ENCODE measurements at places on chromosomes 13 and 19. TPM values are rescaled to one million over a fixed set of nuclear protein-coding genes. Genes with fewer than 3 reads are reported as not detected.
A peak's percentile ranks its signal among the peaks of the same experiment; 100 is the strongest.

Gene RFPL4A
- total RNA-seq: not detected

Gene ZNF835
- total RNA-seq: 0.73 TPM

Gene KLK10
- total RNA-seq: not detected

Gene RFXANK
- total RNA-seq: 114 TPM

DNA sequence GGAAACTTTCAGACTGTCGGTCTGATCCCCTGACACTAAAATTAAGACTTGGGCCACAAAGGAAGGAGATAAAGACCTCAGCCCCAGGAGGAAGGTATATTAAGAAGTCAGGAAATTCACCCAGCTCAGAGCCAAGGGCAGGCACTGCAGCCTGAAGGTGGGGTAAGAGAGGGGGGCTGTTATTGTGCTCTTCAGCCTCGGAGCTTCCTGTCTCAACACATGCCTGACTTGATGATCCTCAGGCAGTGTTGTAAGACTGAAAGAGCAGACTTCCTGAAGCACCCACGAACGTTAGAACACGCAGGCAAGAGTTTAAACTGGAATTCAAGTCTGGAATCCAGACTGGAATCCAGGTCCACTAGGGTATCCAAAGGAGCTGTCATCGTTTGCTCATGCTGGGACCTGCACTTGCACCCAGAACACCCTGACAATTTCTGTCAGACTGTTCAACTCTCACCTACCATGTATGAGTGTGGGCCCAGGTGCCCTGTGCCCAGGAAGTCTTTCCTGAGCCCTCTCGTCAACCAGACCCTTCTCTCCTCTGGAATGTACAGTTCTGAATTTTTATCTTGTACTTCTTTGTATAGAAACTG is 10.7 kb upstream of the FLT1 start:
- DNase-seq: no peak
- no peak overlapping the region for H3K27ac ChIP-seq
- no peaks in the 10 kb centered on the region for H3K27me3 ChIP-seq
- no peaks in the 10 kb centered on the region for H3K4me1 ChIP-seq
- H3K36me3 ChIP-seq: no peaks in the 10 kb centered on the region

- DNase-seq: no peak
- no peaks in the 10 kb centered on the region for H3K4me1 ChIP-seq
- H3K27ac ChIP-seq: no peak overlapping the region
- H3K36me3 ChIP-seq: no peaks in the 10 kb centered on the region
Observed at GRCh38 chr19:2700660-2701360, 1.7 kb downstream of the GNG7 start.

DNA sequence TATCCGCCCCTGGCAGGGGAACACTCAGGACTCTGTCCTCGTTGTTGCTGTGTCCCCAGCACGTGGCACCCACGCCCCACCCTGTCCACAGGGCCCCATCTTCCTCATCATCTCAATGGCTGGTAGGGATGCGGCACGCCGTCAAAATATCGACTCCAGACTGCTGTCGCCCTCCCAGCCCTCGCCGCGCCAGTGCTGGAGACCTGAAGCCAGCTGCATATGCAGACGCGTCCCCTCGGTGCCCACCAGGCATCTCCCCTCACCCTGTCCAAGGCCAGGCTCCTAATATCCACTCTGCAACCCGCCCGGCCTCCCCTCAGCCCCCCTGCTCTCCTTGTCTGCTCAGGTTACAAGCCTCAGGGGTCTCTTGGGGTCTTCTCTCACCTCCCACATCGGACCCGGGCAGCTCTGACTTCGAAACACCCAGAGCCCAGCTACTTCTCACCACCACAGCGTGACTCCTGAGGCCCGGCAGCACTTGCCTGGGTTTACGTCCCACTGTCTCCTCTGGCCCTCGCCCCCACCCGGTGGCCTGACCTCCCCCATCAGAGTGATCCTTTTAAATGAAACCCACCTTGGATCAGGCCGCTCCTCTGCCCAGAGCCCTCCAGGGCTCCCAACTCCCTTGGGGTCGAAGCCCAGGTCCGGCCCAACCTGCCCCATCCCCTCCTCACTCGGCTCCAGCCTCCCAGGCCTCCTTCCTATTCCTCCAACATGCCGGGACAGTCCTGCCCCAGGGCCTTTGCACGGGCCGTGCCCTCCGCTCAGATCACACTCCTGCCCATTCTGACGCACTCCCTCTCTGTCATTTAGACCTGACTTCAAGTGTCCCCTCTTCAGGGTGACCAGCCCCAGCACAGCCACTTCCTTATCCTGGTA is 12.5 kb downstream of the PLIN4 start:
- H3K27me3 ChIP-seq: no peaks in the 10 kb centered on the region
- H3K27ac ChIP-seq: no peak overlapping the region
- no peak overlapping the region for H3K4me3 ChIP-seq

- H3K4me1 ChIP-seq: no peaks in the 10 kb centered on the region
- H3K36me3 ChIP-seq: no peaks in the 10 kb centered on the region
- no peaks in the 10 kb centered on the region for H3K27me3 ChIP-seq
- no peak overlapping the region for H3K4me3 ChIP-seq
- H3K27ac ChIP-seq: no peak overlapping the region
- no peak for DNase-seq
Observed at GRCh38 chr13:44052780-44053184, 173.1 kb downstream of the LACC1 start.

DNA sequence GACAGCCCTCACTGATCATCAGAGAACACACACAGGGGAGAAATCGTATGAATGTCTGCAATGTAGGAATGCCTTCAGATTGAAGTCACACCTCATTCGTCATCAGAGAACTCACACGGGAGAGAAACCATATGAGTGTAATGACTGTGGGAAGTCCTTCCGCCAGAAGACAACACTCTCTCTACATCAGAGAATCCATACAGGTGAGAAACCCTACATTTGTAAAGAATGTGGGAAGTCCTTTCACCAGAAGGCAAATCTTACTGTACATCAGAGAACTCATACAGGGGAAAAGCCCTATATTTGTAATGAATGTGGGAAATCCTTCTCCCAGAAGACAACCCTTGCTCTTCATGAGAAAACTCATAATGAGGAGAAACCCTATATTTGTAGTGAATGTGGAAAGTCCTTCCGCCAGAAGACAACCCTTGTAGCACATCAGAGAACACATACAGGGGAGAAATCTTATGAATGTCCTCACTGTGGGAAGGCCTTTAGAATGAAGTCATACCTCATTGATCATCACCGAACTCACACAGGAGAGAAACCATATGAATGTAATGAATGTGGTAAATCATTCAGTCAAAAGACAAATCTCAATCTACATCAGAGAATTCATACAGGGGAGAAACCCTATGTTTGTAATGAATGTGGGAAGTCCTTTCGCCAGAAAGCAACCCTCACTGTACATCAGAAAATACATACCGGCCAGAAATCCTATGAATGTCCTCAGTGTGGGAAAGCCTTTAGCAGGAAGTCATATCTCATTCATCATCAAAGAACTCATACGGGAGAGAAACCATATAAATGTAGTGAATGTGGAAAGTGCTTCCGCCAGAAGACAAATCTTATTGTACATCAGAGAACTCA is 32.5 kb downstream of the ZNF567 start:
- H3K36me3 ChIP-seq: peaks cover 48% of the 10 kb centered on the region
- no peak for DNase-seq
- no peak overlapping the region for H3K27ac ChIP-seq
- H3K4me3 ChIP-seq: peak overlapping the region; percentile 11
- H3K4me1 ChIP-seq: no peaks in the 10 kb centered on the region
- H3K27me3 ChIP-seq: no peaks in the 10 kb centered on the region

- H3K27me3 ChIP-seq: no peaks in the 10 kb centered on the region
- H3K36me3 ChIP-seq: no peaks in the 10 kb centered on the region
- H3K4me3 ChIP-seq: no peak overlapping the region
- peaks cover 8% of the 10 kb centered on the region for H3K4me1 ChIP-seq
Observed at GRCh38 chr19:18336121-18336520, 4.3 kb upstream of the PGPEP1 start.

DNA sequence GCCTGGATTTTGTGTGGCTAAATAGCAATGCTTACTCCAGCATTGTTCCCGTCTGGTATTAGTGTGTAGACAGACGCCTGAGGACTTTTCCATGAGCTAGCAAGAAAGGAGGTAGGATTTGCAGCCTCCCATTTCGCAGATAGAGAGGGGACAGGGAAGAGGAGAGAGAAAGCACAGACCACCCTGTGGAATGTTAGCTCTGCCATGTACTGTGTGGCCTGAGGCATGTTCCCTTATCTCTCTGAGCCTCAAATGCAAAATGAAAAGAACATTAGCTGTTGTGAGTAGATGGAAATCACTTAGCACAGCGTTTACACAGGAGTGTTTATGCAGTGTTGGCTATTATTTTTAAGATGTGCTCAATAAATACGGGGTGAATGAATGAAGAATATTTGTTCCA is 45.5 kb downstream of the OLFM4 start:
- no peak overlapping the region for H3K27ac ChIP-seq
- no peaks in the 10 kb centered on the region for H3K36me3 ChIP-seq
- H3K27me3 ChIP-seq: no peaks in the 10 kb centered on the region
- H3K4me3 ChIP-seq: no peak overlapping the region

DNA sequence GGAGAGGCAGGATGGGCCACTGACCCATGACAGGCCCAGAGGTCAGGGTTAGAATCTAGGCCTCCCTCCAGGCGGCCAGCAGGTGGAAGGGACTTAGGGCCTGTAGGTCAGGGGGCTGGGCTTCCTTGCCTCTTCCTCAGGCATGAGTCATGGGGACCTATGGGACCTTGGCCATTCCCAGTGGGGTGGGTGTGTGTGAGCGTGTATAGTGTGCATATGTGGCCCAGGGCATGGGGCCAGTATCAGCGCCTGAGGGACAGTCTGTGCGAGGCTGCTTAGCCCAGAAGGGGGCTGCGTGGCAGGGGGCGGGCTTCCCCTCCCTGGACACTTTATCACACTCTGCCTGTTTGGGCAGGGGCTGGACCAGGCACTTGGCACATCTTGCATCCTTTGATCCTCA is 13.3 kb downstream of the KCTD15 start:
- H3K36me3 ChIP-seq: no peaks in the 10 kb centered on the region
- H3K4me1 ChIP-seq: no peaks in the 10 kb centered on the region
- no peak overlapping the region for H3K27ac ChIP-seq

DNA sequence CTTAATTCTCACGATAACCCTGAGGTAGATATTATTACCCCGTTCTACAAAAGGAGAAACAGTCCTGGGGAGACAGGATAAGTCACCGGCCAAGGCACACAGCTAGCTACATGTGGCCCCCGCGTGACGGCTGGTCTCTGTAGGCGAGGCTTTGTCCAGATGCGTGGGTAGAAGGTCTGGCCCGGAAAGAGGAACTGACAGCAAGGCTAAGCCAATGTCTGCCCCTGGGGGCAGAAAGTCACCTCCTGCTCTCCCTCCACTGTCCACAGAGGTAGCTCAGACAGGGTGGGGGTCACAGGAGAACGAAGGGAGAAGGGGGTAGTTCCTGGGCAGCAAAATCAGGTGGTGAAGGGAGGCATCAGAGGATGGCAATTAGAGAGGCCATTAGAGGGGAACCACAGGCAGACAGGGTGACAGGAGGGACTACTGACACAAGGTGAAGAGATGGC is 1.8 kb downstream of the APOC4 start:
- DNase-seq: no peak
- H3K27ac ChIP-seq: no peak overlapping the region
- H3K27me3 ChIP-seq: no peaks in the 10 kb centered on the region
- no peaks in the 10 kb centered on the region for H3K36me3 ChIP-seq
- H3K4me1 ChIP-seq: no peaks in the 10 kb centered on the region
- no peak overlapping the region for H3K4me3 ChIP-seq

DNA sequence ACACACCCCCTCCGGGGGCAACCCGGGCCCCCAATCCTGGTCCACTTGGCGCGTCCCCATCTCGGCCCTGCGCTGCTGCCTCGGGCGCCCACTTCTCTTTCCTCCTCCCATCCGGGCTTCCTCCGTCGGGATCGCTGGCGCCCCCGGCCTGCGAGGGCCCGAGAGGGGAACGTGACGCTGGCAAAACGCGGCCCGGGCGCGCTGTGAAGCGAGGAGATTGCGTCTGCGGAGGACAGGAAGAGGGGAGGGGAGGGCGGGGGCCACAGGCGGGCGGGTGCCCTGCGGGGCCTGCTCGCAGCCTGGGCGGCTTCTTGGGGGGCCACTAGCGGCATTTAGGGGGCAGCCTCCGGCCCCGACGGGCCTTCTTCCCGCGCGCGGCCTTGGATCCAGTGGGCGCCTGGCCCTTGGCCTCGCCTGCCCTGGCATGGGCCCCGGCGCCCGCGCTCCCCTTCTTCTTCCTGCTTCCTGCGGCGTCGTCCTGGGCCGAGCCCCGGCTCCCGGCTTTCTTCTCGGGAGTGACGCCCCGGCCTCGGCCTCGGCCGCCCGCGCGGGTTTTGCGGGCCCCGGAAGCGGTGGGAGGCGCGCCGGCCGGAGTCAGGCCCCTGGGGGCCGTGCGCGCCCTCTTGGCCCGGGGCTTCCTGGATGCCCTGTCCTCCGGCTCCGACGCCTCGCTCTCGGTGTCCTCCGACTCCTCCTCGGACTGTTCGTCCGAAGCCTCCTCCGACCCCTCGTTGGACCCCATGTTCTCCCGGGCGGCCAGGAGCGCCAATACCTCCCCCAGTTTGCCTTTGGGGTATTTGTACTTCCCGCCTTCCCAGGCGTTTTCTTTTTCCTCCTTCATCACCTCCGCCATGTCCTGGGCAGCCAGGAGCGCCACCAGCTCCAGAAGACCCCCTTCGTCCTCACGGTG is 2.2 kb downstream of the PNMA8B start:
- H3K27me3 ChIP-seq: peaks cover 25% of the 10 kb centered on the region
- peak overlapping the region; percentile 54 for H3K4me3 ChIP-seq
- H3K36me3 ChIP-seq: no peaks in the 10 kb centered on the region
- H3K4me1 ChIP-seq: no peaks in the 10 kb centered on the region

- DNase-seq: no peak
- peaks cover 3% of the 10 kb centered on the region for H3K27me3 ChIP-seq
- peaks cover 1% of the 10 kb centered on the region for H3K4me1 ChIP-seq
- no peak overlapping the region for H3K4me3 ChIP-seq
Observed at GRCh38 chr13:76890021-76890420, 3.8 kb upstream of the KCTD12 start.

DNA sequence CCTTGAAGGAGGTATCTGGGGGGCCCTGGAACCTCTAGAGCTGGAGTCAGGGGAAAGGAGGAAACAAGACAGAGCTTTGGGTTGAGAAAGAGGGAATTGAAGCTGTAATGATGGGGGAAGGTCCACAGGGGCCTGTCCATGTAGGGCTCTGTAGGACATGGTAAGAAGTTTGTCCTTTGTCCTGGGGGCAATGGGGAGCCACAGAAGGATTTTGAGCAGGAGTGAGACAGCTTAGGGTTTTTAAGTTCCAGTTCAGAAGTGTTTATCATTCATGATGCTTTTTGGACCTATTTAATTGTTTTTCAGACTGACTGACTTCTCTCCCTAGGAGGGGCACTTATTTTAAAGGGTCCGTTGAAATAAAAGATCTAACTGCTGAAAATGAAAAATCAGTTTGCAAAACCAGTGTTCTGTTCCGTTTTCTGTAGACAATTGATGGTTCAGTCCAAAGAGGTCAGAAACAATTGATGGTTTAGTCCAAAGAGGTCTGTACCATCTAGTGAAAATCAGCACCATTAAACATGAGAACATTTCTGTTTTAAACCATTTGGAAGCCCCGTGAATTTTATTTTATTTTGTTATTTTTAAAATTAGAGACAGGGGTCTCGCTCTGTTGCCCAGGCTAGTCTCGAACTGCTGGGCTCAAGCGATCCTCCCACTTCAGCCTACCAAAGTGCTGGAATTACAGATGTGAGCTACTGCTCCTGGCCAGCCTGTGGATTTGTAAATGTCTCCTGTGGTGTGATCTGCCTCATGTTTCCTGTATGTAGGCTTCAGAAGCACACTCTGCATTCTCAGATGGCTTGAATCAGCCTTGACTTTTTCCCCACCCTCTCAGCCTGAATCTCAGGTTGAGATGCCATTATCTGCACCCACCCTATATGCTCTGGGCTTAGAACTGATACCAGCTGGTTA is 8.4 kb downstream of the PLD3 start:
- H3K4me1 ChIP-seq: no peaks in the 10 kb centered on the region
- H3K4me3 ChIP-seq: no peak overlapping the region
- DNase-seq: no peak
- H3K36me3 ChIP-seq: no peaks in the 10 kb centered on the region
- H3K27ac ChIP-seq: no peak overlapping the region

- H3K27me3 ChIP-seq: no peaks in the 10 kb centered on the region
- no peaks in the 10 kb centered on the region for H3K36me3 ChIP-seq
- H3K27ac ChIP-seq: no peak overlapping the region
Observed at GRCh38 chr19:752652-753517, 2.0 kb downstream of the MISP start.
